T-helper 9 cell (primary cell): ENCODE measurements at places on chromosomes 11 and 22.

- DNase-seq: no peak
Measured at GRCh38 chr11:21465920-21466319, 727.0 kb upstream of the ANO5 start.

DNA sequence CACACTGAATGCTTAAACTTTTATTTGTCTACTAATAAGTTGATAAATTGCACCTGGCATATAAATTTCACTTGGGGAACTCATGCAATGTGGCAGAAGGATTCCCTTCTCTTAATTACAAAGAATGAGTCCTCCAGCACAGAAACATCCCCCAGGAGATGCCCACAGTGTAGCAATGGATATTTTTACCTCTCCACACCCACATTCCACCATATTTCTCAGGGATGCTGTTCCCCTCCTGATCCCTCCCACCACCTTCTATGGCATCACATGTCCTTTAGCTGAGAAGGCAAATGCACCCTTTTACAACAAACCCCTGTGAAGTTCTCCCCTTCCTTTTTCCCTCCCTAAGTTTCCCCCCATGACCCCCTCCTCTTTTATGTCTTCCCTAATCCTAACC is 56.1 kb upstream of the UBASH3B start:
- DNase-seq: no peak

DNA sequence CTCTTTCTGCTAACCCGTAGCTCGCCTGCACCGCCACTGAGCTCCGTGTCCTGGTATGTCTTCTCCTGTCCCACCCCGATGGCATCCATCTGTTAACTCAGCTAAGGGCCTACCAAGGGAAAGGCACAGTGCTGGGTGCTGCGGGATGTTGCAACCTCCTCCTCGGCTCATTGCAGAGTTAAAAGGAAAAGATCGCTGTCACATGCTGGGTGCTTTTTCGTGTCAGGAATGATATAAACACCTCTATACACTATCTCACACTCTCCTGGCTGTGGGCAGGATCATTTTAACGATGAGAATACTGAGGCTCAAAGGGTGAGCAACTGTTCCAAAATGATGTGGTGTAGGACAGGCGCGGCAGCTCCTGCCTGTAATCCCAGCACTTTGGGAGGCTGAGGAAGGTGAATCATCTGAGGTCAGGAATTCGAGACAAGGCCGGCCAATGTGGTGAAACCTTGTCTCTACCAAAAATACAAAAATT is 10.1 kb downstream of the TXN2 start:
- DNase-seq: no peak

GRCh38 chr11:35112846-35113105 is 26.2 kb upstream of the CD44 start:
- no peak for DNase-seq

DNA sequence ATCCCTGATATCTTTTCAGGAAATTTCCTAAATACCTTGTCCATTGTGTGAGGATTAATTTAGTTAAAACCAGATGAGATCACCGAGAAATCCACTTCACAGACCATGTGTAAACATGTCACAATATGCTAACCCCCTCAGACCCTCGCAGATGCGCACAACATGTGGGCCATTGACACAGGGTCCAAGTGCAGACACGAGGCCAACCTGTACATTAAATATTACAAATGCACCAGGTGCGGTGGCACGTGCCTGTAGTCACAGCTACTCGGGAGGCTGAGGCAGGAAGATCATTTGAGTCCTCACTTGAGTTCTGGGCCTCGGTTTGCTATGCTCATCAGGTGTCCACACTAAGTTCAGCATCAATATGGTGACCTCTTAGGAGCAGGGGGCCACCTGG is 9.9 kb upstream of the TMPRSS4 start:
- DNase-seq: no peak

GRCh38 chr11:88293931-88294330 is 43.6 kb downstream of the CTSC start:
- DNase-seq: no peak

DNA sequence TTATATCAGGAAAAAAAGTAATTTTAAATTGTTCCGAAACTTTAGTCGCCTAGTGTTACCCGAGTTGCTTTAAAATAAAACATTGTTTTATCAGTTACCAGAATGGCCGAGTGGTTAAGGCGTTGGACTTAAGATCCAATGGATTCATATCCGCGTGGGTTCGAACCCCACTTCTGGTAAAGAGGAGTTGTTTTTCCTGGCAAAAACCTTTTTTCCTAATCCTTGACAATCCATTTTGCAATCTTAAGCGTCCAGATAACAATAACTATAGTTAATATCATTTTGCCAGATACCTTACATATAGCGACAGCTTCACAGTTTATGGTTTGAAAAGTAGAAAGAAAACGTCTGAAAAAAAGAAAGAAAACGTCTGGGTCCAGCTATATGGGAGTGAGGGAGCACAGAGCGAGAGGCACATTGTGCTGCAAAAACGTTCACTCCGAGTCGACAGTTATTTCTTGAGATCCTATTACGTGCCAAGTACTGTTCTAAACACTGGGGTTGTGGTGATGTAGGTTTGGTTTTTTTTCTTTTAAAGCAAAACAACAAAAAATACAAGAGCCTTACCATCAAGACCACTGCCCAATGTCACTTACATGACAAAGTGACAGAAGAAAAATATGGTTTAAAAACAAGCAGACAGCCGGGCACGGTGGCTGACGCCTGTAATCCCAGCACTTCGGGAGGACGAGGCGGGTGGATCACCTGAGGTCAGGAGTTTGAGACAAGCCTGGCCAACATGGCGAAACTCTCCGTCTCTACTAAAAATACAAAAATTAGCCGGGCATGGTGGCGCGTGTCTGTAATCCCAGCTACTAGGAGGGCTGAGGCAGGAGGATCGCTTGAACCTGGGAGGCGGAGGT is 40.6 kb downstream of the OR4D9 start:
- DNase-seq: no peak

GRCh38 chr11:46064221-46064620 is 57.0 kb downstream of the PHF21A start:
- DNase-seq: no peak

GRCh38 chr11:100867606-100868005 is 180.5 kb downstream of the ARHGAP42 start:
- DNase-seq: no peak

DNA sequence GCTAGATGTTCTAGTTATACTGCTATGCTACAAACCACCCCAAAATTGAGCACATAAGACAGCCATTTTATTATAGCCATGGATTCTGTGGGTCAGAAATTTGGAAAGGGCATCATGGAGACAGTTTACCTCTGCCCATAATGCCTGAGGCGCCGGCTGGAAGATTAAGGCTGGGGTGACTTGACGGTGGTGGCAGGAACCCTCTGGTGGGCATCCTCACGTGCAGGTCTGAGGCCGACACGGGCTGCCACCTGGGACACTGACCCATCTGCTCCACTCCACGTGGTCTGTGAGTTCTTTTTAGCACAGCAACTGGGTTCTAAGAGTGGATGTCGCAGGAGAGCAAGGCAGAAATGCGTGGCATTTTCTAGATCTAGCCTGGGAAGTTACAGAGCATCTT is 40.0 kb upstream of the PRDM11 start:
- no peak for DNase-seq

DNA sequence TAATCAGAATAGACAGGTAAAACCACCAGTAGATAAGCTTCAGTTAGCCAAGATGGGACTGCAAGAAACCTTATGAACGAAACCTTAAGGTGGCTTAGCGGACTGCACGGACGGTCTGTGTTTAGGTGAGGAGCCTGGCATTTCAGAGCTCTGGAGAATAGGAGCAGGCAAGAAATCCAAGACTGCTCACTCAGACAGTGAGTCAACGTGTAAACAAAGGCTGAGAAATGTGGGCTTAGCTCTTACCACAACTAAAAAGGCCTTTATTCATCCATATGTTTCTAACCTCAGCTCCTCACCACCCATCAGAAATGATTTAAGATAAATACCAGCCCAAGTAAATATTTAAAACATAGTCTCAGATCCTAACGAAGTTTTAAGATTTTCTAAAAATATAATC is 657.7 kb downstream of the OPCML start:
- DNase-seq: no peak

DNA sequence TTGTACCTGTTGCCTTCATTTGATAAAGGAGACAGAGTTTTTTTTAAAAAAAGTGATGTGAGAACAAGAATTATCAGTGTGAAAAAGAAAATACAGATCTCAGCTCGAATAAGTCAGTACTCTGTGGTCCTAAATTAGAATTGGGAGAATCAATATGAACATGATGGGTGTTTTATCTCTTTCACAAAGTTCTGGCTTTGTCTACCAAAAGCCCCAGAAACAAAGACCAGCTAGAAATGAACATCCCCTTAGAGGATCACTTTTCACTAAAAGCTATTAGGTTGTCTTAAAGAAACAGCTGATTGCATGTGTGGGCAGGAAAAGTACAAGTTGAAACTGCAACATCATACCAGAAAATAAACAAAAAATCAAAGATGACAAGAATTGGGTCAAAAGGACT is 8.4 kb upstream of the ST14 start:
- no peak for DNase-seq

- DNase-seq: peak; percentile 26
Measured at GRCh38 chr22:19892257-19892879, 37.7 kb upstream of the GNB1L start.

DNA sequence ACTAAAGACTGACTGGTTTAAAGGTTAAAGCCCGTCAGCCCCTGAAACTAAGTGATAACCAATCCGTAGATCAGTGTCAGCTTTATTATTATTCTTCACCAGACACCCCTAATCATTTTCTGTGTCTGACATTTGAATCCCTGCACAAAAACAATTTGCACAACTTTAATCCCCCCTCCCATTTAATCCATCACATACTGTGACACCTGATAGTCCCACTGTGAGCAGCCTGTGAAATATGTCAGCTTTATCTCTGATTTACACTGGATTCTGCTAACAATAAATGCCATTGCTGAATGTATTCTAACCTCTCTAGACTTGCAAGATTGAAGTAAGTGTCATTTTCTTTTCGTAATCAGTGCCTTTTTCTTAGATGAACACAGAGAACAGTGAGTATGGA is 2089.0 kb upstream of the RAG2 start:
- no peak for DNase-seq

- DNase-seq: no peak
Measured at GRCh38 chr11:20089367-20089766, 70.9 kb downstream of the DBX1 start.

GRCh38 chr11:30908272-30908671 is 322.1 kb upstream of the MPPED2 start:
- DNase-seq: no peak

DNA sequence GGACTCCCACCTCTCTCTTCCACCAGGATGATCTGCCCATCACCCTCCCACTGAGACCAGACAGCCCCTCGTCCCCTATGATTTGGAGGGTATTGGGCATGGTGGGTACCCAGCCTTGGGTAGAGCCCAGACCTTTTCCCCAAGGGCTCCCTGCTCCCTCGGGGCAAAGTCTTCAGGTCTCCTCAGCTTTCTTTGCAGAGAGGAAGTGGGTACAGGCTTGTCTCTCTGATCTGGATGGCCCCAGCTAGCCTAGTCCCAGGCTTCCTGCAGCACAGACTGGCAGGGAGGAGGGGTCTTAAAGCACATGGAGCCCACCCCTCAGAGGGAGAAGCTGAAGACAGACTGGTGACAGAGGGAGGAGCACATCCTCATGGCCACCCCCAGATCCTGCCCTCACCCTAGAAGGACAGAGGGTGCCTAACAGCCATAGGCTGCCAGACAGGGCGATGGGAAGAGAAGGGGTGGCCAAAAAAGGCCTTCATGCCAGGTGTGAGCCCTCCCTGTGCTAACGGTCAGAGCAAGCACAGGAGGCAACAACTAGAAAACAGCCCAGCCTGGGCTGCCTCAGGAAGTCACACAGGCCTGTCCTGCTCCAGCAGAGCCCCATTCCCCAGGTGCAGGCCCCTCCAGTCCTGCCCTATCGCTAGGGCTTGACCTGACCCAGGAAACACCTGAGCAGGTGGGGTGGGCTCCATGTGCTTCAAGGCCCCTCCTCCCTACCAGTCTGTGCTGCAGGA is 30.4 kb downstream of the SLC22A12 start:
- DNase-seq: no peak

DNA sequence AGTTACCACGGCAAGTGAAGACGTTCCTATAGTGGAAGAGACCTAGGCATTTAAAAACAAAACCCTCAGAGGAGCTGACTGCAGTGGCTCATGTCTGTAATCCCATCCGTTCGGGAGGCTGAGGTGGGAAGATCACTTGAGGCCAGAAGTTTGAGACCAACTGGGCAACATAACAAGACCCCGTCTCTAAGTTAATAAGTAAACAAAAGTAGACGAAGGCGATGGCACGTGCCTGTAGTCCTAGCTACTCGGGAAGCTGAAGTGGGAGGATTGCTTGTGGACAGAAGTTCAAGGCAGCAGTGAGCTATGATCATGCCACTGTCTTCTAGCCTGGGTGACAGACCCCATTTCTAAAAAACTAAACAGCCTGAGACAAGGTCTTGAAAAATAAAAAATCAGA is 3.8 kb upstream of the ADSL start:
- DNase-seq: no peak

DNA sequence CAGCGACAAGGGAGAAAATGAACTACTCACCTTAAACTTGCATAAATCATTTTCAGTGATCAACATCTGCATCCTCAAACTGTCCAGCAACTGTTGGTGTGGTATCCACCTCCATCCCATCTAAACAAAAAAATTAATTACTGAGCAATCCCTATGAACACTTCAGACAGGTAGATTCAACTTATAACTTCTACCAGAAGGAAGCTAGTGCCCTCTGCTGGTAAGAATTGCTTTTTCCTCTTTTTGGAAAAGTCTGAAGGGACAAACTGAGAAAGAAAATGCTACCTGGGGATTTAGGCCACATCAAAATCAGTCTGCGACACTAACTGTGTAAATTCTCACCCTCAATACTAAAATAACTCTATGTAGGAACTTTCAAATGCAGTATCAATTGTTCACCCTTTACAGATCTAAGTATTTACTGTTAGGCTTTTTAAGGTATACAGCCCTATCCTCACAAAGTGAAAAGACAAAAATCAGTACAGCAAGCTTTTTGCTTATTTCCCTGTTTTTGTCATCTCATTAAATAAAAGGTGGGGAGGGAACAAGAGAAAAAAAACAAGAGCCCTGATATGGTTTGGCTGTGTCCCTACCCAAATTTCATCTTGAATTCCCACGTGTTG is 17.9 kb downstream of the CLNS1A start:
- DNase-seq: no peak

DNA sequence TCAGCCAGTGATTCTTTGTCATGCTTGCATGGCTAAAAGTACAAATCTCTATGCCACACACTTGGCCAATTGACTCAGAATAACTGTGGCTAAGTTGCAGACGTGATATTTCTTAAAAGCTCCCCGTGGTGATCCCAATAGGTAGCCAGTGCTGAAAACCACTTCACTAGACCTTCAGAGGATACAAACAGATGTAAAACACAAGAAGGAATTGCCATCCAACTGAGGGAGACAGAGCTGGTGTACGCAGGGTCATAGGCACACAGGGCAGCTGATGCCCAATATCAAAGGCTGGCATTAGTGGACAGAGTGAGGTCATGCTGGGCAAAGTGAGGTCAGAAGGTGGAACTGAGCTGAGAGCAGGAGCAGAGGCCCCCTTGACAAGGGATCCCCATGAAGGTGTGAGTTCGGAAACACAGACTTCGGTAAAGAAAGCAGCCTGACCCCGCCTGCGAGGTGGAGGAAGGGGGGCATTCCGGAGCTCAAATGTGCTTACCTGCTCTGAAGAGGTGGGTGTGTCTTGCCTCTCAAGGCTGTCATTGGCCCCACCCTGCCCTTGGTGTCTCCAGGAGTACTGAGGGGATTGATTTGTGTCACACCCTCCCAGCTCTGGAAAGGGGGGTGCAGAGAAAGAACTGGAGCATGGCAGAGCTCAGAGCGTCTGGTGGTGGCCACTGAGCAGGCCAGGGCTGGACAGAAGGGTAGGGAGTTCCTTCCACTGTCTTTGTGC is 344.9 kb upstream of the B3GAT1 start:
- DNase-seq: no peak
